Activated CD8-positive, alpha-beta memory T cell treated with anti-CD3 and anti-CD28 coated beads for 24 hours (primary cell): ENCODE measurements at places on chromosomes 3 and 15.

DNA sequence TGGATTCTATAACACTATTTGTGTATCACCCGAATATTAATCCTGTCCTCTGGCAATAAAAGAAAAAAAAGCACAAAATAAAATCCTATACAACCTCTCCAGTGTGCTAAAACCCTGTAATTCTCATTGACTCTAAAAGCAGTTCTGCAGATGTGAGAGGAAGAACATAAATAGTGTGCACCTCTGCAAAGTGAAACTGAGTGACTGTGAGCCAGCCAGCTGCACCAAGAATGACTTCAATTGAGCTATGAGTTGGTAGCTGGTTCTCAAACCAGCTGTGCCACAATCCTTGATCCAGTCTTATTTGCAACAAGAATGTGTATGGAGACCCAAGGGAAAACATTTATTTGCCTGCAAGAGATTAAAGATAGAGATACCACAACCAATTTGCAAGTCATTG lies 31.2 kb upstream of the COL8A1 start:
- no peak for DNase-seq

DNA sequence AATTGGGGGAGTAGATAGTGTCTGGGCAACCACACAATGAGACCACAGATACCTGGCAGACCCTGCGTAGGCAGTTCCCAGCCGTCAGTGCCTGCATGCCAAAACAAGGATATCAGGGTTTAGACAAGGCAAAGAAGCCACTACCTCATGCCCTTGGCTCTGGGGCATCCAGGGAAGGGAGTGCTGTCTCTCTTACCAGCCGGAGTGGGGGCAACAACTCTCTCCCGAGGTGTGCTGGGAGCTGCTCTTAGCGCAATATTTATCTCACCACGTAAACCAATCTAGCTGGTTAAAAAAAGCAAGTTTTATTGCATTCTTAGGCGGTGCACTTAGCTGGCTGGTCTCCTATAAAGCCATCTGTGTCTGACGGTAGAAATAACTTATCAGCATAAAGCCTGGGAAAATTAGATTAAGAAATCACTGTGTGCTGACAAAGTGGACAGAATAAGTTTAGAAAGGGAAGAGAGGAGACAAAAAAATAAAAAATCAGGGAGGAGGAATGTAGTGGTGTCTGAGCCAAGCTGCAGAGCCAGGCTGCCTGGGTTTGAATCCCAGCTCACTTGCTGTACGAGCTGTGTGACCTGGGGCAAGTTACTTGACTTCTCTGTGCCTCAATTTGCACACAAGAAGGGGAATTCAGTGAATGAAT lies 273.2 kb downstream of the PDZRN3 start:
- no peak for DNase-seq

GRCh38 chr3:32797776-32798175 lies 20.0 kb upstream of the TRIM71 start:
- no peak for DNase-seq

DNA sequence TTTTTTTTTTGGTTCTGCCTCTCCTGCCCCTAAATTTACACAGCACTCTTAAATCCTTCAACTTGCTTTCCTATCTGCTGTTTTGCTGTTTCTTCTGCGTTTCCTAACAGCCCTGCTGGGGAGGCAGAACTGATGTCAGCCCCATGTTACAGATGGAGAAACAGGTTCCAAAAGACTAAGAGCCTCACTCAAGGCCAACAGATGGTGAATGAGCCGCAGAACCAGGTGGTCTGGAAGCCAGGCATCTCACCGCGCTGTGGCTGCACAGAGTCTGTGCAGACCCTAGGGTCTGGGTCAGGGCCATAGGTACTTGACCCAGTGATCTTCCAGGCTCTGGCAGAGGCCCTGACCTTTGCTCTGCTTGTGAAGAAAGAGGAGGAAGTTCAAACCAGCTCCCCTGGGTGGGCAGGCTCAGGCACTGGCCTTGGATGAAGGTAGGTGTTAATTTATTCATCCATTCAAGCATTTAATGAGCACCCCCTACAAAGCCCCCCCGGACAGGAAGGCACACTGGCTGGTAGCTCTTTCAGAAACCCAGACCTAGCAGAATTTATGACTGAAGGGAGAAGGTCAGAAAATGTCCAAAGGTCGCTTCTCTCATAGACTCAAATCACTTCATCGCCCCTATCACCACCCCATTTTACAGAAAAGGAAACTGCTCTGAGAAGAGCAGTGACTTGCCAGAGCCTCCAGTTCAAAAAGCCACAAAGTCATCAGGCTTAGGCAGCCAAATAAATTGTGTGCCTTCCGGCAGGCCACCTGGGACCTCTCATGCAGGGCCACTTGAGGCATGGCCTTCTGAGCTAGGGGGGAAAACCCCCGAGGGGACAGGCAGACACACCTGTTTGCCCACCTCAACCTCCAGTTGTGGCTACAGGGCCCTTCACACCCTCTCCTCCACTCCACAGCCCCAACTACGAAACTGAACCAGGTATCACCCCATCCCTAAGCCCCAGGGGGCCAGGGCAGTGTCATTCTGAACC lies 2.7 kb downstream of the CHDH start:
- DNase-seq: no peak

GRCh38 chr3:145557405-145557804 lies 603.6 kb downstream of the PLOD2 start:
- no peak for DNase-seq

DNA sequence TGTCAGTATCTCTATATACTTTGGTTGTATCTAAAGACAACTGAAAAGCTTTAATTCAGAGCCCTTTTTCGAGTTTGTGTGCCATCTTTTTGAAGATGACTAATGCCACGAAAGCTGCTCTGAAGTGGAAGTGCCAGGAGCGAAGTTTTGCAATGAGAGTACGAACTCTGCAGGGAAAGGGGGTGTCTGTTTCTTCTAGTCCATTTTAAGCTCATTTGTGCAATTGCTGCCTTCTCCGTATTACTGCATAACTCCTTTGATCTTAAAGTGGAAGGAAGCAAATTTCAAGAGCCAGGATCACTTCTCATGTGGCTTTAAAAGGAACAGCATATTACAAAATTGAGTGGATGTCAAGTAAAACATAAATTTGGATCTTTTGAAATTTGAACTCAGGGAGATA lies 245.3 kb downstream of the FEZF2 start:
- DNase-seq: no peak
